Mesenteric fat pad (tissue), 1 donor: ENCODE measurements at places on chromosomes 5 and 9. TPM values are rescaled to one million over a fixed set of nuclear protein-coding genes. Genes with fewer than 3 reads are reported as not detected.

DNA sequence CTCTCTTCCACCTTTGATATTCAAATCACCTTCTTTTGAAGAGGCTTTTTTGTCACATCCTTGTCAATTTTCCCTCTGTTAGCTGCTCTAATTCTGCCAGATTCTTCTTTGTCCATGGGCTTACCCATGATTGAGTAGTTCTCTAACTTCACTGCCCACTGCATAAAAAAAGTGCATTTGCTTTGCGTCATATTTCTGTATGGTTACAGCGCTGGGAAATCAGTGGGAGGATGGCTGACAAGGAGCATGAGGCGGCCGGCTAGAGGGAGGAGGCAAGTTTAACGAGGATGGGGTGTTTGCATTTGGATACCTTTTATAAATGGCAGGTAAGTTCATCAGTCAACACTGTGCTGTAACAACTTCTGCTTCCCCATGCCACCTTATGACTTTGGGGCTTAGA lies 116.5 kb upstream of the LHFPL2 start:
- DNase-seq = no peak

DNA sequence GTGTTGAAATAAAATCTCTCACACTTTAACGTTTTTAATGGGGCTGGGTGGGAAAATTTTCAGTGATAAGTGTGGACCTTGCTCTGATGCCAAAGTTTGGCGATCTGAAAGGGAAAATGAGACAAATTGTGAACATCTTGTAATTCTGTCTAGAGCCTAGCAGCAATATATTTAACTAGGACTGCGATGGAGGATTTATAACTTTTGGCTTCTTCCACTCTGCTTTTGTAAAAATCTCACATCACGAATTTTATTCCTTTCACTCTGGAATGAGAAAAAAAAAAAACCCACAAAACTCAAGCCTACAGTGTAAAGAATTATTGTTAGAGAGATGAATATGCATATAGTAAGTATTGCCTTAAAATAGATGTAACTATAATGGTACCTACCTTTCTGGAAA lies 19.9 kb downstream of the CCNH start:
- no peak for DNase-seq

DNA sequence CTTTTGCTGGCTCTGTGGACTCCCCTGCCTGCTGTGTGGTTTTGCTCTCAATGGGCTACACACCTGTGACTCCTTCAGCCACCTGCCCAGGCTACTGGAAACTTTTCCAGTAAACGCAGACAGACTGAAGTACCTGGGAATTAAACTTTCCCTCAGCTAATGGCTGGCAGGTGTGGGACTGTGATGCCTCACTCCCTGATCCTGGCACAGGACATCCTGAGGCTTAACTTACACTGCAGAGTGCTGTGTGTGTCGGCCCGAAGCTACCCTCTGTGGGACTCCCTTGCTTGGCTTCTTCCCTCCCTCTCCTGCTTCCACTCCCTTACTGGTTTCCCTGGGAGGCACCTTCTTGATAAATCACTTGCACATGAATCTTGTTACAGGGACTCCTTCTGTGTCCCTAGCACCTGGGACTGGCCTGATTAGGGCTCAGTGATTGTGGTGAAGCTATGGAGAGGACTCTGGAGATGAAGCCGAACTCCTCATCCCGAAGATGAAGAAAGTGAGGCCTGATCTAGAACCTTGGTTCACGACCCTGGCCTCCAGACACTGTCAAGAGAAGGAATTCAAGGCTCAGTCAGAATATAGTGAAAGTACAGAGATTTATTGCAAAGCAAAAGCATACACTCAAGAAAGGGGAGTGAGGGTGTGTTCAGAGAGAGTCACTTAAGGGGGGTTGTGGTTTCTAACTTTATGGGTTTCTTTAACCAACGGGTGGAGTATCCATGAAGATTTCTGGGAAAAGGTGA lies 113.4 kb upstream of the ALDH1B1 start:
- DNase-seq = peak; percentile 49

The IL3 gene
- total RNA-seq = not detected

GRCh38 chr5:36055984-36056383 lies 10.7 kb downstream of the UGT3A2 start:
- no peak for DNase-seq

The SLC31A1 gene
- 34.6 TPM for total RNA-seq

DNA sequence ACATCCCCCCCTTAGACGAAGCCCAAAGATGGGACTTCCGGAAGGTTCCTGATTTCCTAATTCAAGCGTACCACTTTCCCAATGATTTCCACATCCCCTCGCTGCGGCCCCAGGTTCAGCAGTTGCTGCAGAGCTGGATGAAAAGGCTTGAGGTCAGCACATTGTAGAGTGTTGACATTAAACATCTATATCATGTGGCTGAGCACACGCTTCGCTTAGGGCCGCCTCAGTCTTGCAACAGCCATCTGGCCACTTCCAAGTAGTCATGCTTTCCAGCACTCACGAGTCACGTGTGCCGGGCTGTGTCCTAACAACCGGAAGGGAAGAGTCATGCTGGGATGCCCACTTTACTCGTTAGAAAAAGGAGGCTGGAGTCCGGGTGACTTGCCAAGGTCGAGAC lies 340.6 kb upstream of the IRX4 start:
- DNase-seq = no peak

DNA sequence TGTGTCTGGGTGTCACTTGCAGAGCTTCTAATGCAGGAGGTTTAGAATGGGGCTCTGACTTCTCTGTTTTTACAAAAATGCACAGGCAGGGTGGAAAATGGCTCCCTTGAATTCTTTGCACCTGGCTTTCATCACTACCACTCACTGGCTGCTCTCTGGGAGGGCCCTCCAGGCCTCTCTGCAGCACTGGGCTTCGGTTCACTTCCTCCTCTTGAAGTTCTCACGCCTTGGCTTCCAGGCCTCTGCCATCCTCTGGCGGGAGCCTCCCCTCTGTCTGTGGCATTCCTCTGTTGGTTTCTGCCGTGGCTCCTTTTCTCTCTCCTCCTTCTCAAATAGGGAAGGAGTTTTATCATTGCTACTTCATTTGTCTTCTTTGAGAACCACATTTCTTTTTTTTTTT lies 2.8 kb upstream of the PRLR start:
- DNase-seq = no peak

DNA sequence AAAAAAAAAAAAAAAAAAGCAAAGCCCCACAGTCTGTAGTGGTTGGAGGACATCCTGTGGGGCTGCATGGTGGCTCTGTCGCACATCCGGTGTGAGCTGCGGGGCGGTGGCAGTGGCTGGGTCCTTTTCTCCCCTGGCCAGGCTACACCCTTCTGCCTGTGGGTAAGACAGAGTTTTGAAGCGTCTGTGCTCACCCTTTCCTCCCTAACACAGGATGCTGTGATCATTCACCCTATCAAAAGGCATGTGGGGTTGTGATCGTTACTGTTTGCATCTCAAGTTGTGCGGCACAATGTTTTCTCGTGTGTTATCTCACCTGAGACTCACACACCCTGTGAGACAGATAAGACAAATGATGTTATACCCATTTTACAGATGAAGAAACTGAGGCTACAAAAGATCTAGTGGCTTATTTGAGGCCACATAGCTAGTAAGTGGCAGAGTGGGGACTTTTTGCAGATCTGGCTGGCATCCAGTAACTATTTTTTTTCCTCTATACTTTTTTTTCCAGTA lies 17.5 kb downstream of the IRF1 start:
- DNase-seq = peak; percentile 45

DNA sequence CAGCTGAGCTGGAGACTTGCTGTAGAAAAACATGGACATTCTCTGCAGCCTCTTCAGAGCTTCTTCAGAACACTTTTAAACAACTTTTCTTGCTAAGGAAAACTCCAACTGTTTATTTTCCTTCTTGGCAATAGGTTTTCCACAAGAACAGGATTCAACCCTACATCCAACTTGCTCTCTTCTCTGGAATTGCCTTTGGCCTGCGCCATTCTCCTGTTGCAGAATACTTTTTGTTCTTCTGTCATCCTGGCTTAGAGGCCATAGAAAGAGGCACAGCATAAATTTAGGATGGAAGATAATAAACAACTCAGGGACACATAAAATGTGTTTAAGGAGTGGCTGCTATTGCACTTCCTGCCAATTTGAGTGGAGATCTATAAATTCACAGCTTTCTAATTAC lies 54.7 kb upstream of the ICE1 start:
- DNase-seq = no peak

DNA sequence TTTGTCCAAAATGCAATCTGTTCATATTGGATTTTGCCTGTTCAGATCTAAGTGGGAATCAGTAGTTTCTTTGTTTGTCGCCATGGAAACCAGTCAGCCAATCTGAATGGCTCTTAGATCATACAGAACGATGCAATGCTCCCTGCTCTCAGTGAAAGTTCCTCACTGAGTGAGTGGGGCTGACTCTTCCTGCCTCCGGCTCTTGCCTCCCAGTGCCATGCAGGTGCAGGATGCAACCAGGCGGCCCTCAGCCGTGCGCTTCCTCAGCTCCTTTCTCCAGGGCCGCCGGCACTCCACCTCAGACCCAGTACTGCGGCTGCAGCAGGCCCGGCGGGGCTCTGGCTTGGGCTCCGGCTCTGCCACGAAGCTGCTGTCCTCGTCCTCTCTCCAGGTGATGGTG lies at the start of gene PTPDC1:
PTPDC1 (plus strand) TSS at position 151 of the 400 bp plus-strand sequence; CDS start at position 218, 67 bp downstream.
- DNase-seq = no peak

DNA sequence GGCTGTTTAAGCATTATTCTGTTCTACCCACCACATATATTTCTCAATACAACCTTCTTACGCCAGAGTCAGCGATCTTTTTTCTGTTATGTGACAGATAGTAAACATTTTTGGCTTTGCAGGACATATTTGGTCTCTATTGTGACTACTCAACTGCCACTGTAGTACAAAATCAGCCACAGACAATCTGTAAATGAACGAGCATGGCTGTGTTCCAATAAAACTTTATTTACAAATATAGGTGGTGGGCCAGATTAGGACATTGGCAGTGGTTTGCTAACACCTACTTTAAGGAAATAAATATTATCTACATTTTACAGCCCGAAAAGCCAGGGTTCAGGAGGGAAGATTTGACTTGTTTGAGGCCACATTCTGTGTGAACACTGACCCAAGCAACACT lies 40.2 kb upstream of the FBXW11 start:
- no peak for DNase-seq

DNA sequence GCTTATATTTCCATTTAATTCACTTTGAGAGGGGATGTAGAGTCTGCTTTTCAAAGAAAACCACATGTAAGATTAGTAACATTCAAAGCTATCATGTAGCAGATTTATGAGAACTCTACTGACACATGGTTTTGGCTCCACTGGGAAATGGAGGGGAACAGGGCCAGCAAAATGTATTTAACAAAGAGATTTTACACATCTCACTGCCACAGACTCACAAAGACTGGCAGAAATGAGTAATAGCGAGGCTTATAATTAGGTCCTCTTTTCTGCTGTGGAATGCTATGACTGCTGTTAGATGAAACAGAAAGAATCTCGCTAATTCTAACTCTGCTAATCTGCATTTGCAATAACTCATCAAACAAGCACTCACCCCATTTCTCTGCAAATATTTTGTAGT lies 4.5 kb downstream of the DAP start:
- no peak for DNase-seq

DNA sequence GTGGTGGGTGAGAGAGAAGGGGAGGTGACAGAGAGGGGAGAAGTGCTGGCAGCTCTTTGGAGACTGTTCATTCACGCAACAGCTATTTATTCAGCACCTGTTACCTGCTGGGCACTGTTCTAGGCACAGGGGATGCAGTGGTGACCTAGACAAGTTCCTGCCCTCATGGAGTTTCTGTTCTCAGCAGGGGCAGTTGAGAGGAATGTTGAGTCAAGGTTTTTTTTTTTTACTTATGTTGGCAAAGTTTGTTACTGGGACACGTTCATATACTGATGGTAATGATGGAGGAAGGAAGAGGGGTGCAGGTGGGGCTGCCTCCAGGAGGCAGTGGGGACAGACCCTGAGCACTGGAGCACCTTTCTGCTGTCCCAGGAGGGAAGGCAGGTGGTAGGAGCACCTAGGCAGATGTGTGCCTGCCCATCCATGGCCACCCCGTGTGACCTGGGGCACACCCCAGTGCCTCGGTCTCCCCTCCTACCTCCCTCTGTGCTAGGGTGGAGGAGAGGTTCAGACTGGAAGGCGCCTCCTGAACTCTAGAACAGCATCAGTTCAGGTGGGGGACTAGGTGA lies 49.4 kb upstream of the SLC25A51 start:
- no peak for DNase-seq

DNA sequence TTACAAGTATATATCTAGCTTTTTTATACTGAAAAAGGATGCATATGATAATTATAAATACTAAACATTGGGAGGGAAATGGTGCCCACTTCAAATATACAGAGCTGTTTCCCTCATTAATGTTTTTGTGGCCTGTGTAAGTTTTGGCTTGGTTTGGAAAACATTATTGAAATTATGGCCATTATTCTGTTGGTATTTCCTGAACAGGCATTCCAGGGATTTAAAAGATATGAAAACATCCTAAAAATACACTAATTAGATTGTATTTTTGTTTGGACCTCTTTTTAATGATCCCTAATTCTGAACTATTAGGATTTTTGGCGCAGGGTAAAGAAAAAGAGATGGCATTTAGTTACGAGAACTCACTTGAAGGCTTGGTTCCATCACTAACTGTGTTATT lies 50.9 kb downstream of the CLINT1 start:
- DNase-seq = no peak

The IL5 gene
- total RNA-seq = not detected

DNA sequence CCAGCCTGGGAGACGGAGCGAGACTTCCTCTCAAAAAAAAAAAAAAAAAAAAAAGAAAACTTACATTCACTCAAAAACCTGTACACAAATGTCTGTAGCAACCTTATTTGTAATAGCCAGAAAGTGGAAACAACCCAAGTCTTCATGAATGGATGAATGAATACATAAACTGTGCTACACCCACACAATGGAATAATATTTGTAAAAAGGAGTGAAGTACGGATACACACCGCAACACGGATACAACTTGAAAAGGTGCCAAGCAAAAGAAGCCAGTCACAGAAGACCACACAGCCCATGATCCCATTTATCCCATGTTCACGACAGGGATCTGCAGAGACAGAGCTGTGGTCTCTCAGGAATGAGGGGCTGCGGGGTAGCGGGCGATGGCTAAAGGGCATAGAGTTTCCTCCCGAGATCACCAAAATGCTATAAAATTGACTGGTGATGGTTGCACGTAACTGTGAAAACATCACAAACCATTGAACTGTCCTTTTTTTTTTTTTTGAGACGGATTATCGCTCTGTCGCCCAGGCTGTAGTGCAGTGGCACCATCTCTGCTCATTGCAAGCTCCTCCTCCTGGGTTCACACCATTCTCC lies 76.2 kb upstream of the COL5A1 start:
- peak; percentile 57 for DNase-seq

The PCDHB11 gene
- 2.0 TPM for total RNA-seq

- DNase-seq = no peak
Observed at GRCh38 chr5:111746791-111747190, 10.2 kb downstream of the NREP start.

The SLC45A2 gene
- total RNA-seq = not detected

The PAXX gene
- total RNA-seq = 29.4 TPM

The TMC1 gene
- 0.48 TPM for total RNA-seq

GRCh38 chr9:99050292-99050911 lies 54.5 kb upstream of the TGFBR1 start:
- DNase-seq = no peak
